ENCODE measurements at places on chromosomes 3 and 15. TPM values are rescaled to one million over a fixed set of nuclear protein-coding genes. Genes with fewer than 3 reads are reported as not detected.

CCR3 gene
- not detected for total RNA-seq

MESP2 gene
- not detected for total RNA-seq

CPLX3 gene
- total RNA-seq: not detected

TUSC2 gene
- total RNA-seq: 14.1 TPM

EBLN2 gene
- total RNA-seq: 4.1 TPM

SAMD7 gene
- total RNA-seq: not detected

ALPK3 gene
- total RNA-seq: 0.05 TPM

TM6SF1 gene
- 1.7 TPM for total RNA-seq

SLC30A4 gene
- 1.2 TPM for total RNA-seq

KLHL6 gene
- 82.3 TPM for total RNA-seq

CPNE9 gene
- not detected for total RNA-seq

BFSP2 gene
- total RNA-seq: not detected

FMN1 gene
- total RNA-seq: 0.02 TPM

NR1I2 gene
- 0.88 TPM for total RNA-seq

LRTM1 gene
- not detected for total RNA-seq

Data from activated naive CD4-positive, alpha-beta T cell treated with anti-CD3 and anti-CD28 coated beads for 36 hours (primary cell).